Chondrocyte (in vitro differentiated cells): ENCODE measurements at places on chromosomes 4 and X. TPM values are rescaled to one million over a fixed set of nuclear protein-coding genes. Genes with fewer than 3 reads are reported as not detected.

GRCh38 chr4:176444741-176445140 is 125.0 kb downstream of the SPCS3 start:
- DNase-seq: no peak

DNA sequence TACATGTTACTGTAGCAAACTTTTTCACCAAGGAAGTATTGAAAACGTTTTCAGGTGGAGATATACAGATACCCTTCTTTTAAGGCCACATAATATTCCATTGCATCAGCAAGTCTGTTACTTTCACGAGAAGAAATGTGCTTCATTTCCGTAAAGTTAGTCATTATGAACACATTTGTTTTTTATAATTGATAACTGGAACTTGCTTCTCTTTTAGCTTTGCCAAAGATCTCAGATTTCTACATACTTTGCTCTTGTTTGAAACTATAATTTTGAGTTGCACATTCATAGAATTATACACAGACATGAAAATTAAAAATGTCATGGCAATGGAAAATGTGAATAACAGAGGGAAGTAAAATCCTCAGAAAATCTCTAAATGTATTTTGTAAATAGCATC is 128.7 kb upstream of the GIMD1 start:
- DNase-seq: no peak

GRCh38 chr4:8088966-8089491 is 69.6 kb downstream of the ABLIM2 start:
- no peak for DNase-seq

GRCh38 chrX:55867181-55867651 is 149.7 kb downstream of the RRAGB start:
- no peak for DNase-seq

GRCh38 chr4:24892778-24893177 is 20.1 kb downstream of the CCDC149 start:
- no peak for DNase-seq

DNA sequence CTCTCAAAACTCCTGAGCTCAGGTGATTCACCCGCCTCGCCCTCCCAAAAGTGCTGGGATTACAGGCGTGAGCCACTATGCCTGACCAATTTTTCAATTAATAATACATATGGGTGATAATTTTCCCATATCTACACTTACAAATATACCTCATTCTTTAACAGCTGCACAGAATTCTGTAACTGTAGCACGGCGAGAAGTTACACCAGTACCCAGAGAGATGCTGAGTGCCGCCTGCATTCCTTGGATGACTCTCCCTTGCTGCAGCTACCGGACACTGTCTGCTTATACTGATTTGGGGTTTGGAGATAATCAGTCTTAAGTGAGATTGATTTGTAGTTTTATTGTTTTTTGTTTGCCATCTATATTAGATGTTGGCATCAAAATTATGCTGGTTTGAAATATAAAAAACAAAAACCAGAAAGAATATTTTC is 5.8 kb downstream of the TIFA start:
- DNase-seq: no peak

DNA sequence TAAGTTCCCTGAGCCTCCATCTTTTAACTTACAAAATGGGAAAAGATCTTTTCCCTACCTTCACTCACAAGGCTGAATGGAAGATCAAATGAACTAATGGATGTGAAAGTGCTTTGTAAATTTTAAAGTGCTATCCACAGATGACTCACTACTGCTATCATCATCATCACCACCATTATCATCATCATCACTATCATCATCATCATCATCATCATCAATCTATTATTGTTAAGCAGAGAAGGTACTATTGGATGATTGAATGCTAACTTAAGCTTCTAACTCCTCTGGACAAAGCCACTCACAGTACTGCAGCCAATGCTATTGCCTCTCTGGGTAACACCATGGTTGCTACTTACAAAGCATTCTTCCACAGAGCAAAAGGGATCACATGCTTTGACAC is 1.9 kb downstream of the FRMD7 start:
- DNase-seq: no peak

GRCh38 chr4:166143227-166143626 is 270.2 kb downstream of the TLL1 start:
- DNase-seq: no peak

Gene CDX4
- not detected in 3 replicates for total RNA-seq

Gene TLR8
- not detected in 3 replicates for total RNA-seq

Gene SSX2
- not detected in 3 replicates for total RNA-seq

Gene SRPX
- 33.5 to 35.8 TPM (median 34.2 TPM) in 3 replicates for total RNA-seq

Gene FGF13
- not detected in 3 replicates for total RNA-seq
